ENCODE measurements at places on chromosomes 12 and 14.

DNA sequence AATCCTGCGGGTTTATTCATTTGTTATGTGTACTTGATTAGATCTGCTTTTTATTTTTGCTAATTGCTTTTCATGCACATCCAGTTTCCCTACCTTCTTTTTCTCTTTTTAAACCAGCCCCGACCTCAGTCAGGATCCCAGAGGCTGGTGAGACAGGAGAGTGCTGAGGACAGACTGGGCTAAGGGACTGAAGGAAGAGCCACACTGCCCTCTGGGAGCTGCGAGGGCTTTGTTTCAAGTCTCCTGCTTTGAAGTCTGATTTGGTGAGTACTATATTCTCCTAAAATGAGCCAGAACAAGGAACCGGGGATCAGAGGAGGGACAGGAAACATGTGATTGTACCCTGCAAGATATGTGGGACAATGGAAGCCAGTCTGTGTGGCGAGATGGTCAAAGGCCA lies 23.9 kb downstream of the PRICKLE1 start:
- DNase-seq, result no peak

- DNase-seq, result no peak
Measured at GRCh38 chr14:21026274-21026987, 1.6 kb upstream of the NDRG2 start.

- DNase-seq, result peak; percentile 58
Measured at GRCh38 chr12:50257236-50258166, 25.8 kb downstream of the LIMA1 start.

DNA sequence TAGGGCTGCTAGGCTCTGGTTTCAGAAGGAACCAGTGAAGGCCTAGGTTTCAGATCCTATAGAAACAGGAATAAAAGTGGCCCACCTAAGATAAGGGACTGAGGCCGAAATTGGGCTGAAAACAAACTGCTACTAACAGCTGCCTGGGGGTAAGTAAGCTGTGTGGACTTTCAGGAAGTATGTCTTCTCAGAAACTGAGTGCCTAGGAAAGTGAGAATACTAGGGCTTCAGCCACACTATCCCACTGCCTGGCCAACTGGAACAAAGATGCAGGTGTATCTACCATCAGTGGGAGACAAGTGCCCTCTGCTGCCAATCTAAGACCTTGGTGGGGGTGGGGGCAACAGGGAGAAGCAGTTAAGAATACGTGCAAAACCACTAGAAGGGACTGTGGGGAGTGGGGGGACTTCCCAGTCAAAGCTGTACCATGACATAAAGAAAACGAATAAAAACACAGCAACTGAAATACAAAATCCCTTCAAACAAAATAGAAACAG lies 82.5 kb downstream of the MED13L start:
- no peak for DNase-seq

DNA sequence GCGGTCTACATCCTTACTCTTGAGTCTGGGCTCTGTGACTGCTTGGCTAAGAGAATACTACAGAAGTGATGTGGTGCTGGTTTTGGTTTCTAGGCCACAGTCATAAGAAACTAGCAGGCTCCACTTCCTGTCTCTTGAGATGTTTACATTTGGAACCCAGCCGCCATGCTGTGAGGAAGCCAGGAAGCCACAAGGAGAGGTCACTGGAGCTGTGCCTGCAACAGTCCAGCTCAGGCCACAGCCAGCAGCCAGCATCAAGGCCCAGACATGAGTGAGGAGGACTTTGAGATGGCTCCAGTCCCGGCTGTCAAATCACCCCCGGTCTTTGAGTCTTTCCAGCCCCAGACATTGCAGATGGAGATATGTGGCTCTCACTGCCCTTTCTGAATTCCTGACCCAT lies 12.9 kb upstream of the FAM181A start:
- no peak for DNase-seq

GRCh38 chr12:11773889-11774677 lies 124.6 kb downstream of the ETV6 start:
- no peak for DNase-seq

DNA sequence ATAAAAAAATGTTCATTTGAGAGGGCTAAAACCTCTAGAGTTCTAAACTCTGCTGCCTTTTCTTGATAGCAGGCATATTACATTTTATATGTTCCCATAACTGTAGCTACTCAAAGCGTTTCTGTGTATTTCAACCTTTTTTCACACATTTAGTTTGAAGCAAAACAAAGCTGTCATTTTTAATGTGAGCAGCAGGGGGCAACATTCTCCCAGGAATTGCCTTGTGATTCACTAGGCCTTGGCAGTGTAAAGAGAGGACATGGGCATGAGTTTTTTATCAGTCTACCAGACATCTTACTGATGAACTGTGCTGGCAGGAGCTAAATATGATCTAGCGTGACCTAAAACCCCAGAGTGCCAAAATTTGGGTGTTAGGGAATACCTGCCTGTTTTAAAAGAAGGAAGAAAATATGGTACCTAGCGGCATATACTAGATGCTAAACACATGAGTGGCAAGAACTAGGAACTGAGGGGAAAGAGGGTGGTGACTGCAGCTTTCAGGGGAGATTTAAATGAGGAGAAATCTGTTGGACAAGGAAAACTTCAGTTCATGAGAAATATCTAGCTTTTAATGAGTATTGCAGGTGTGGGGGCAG lies 65.3 kb downstream of the IFT43 start:
- DNase-seq, result peak; percentile 73

DNA sequence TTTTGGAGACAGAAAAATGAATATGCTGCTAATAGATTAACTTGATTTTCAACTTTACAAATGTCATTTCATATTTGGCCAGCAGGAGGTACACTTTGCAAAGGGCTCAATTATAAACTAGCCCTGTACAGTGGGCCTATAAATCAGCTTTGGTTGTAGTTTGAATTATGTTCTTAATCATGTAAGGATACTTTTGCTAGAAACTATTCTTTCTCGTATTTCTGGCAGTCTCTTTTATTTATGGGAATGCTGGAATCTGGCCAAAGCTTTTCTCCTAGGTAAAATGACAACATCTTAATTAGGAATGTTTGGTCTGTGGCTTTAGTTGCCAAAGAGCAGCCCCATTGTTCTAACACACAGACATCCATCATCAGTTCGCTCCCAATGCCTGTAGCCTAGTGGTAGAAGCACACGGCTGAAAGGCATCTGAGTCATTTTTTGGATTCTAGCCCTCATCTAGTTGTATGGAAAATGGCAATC lies 1322.3 kb upstream of the SEL1L start:
- peak; percentile 58 for DNase-seq

DNA sequence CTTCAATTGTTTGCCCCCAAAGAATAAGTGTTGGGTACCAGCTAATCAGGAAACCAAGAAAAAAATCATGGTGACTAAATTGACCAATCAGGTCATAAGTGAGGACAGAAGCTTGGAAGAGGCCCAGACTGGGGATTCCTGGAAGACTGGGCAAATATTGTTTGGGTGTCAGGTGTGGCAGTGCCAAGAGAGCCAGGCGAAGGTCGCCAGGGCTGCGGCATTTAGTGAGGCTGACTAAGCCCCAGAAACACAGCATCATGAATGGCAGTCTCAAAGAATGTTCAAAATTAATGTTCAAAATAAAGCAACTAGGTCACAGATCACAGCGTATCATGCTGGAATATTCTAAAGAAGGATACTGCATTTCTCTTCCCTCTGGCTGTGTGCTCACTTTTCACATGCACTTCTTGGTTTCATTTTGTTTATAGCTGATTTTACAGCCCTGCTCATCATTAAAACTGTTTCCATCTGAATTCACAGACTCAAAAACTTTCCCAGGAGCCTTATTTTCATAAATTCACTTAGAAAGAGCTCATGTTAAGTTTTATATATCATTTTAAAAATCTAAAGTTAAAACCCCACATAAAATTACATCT lies 85.3 kb upstream of the OVCH1 start:
- no peak for DNase-seq

- DNase-seq, result peak; percentile 16
Measured at GRCh38 chr12:93766796-93767523, 89.8 kb downstream of the CRADD start.

DNA sequence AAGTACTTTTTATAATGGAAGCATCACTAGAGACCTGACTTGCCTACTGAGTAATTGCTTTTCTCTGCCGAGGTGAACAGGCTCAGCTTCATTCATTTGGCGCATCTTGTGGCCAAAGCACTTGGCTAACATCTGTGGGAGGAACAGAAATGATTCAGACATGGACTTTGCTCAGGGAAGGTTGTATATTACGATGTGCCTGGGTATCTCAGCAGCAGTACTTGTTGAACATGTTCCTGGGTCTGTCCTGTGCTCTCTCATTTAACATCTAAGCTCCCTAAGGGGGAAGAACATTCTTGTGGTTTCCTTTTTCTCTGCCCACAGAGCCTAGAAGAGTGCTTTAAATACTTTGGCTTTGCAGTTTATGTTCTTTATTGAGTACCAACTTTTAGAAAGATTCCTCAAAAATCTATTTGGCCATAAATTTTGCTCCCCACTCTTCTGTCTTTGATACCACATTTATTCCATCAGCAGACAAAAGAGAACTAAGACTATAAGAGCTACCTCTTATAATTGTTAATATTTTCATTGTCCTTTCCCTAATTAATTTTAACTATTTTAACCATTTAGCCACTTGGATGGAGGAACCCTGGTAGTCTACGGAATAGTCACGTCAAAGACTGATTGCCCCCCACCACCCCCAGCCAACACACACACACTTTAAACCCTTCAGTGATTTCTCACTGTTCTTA lies 101.2 kb upstream of the EGLN3 start:
- no peak for DNase-seq

GRCh38 chr12:94228488-94228907 lies 80.1 kb downstream of the PLXNC1 start:
- no peak for DNase-seq

- DNase-seq, result no peak
Measured at GRCh38 chr12:69136931-69137613, 102.3 kb upstream of the CPSF6 start.

- no peak for DNase-seq
Measured at GRCh38 chr14:65162031-65162430, 59.7 kb upstream of the MAX start.

DNA sequence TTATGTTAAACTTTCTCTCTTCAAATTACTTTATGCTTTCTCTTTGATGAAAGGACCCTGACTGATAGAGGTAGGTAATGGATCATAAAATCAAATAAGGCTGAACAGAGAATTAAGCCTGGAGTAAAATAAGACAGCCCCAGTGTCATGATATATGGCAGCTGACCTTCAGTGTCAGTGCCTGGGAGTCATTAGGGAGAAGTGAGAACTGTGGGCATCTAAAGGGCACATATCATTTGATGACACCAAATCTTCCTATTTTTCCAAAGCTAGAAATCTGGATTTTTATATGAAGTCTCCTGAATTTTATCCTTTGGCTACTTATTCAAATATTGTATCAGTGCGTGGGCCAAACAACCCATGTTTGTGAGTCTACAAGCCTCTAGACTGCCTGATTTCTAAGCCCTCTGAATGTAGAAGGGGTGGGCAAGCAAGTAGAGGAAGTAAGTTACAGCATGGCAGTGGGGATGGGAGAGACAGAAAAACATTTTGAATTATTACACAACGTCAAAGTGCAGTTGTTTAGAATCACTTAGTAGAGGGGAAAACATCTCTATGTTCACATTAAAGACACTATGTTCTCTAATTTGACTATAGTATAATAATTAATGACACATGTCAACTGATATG lies 10.0 kb downstream of the SLC39A9 start:
- DNase-seq, result no peak

DNA sequence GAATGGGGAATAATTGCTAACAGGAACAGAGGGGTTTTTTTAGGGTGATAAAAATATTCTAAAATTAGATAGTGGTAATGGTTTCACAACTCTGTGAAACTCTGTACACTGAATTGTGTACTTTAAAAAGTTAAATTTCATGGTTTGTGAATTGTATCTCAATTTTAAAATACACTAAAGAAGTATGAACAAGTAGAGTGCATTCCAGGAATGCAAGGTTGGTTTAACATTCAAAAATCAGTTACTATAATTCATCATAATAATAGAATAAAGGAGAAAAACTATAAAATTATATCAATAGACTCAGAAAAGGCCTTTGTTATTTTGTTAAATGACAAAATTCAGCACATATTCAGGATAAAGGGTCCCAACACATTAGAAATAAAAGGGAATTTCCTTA lies 11.1 kb upstream of the BATF start:
- DNase-seq, result no peak

DNA sequence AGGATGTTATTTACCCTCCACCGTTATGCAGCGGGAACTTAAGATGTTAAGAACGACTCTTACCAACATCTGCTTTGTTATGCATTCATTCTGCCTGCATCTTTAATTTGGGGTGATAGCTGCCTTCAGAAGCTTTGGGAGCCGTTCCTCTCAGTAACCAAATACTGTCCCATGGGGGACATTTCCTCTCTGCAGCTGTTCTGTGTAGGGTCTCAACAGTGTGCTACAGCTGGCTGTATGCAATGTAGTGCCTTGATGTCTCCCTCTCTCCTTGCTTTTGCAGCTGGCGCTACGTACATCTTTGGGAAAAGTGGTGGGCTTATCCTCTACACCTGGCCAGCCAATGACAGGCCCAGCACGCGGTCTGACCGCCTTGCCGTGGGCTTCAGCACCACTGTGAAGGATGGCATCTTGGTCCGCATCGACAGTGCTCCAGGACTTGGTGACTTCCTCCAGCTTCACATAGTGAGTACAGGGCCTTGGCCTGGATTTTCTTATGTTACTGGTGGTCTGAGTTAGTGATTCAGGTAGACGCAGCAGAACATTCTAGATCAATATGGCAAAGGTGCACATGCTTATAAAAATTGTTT lies 744.3 kb downstream of the DIO2 start:
- no peak for DNase-seq

DNA sequence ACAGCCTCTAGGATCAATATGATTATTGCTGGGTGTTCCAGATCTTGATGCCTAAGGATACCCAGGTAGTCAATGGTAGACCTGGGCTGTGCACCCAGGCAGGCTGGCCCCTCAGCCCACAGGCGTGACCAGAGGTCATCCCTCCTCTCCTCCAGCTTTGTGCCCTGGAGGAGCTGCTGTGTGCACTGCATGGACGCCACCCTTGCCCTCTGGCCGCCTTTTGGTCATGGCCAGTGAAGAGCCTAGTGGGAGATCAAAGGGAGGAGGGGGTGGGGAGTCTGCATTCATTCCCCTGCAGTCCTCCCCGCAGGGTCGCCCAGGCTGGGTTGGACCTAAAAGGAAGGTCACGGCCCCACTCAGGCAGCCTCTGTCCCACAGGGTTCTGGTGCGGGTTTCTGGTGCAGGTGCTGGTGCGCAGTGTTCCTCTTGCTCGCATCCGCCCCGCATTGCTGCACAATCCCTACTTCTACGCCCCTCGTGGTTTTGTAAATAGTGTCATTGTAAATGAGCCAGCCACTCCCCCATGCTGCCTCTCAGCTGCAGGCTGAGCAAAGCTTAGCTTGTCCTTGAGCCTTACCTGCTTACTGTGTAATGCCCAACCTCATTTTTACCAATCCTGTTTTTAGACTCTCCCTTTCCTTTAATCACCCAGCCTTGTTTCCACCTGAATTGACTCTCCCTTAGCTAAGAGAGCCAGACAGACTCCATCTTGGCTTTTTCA lies 55.3 kb downstream of the PSMA6 start:
- DNase-seq, result peak; percentile 12

DNA sequence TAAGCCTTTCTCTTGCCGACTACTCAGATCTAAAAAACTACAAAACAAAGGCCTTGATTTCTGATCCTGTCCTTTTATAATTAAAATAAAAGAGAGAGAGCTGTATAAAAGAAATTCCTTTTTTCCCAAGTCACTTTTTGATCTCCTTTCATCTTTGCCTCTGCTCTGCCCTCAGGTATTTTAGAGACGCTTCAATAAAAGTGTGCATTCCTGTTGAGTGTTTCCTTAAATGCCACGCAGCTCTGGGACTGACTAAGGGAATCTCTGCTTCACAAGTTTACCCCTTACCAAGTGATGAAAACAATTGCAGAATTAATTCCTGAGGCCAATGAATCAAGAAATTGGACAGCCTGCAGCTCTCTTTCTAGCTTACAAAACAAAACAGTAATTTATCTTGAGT lies 1109.8 kb downstream of the TMTC2 start:
- no peak for DNase-seq

Data from NCI-H82 (cell line).